ENCODE measurements at places on chromosomes 12 and 14. TPM values are rescaled to one million over a fixed set of nuclear protein-coding genes. Genes with fewer than 3 reads are reported as not detected.

EML5 gene
- 30.3 TPM for total RNA-seq

ITPK1 gene
- 24.3 TPM for total RNA-seq

SLC17A8 gene
- total RNA-seq: 1.2 TPM

CPNE6 gene
- 10.8 TPM for total RNA-seq

MANSC4 gene
- total RNA-seq: 0.47 TPM

SLC7A7 gene
- total RNA-seq: 3.3 TPM

LRRC10 gene
- not detected for total RNA-seq

RASSF8 gene
- total RNA-seq: 22.5 TPM

TAS2R13 gene
- 8.3 TPM for total RNA-seq

SLC6A15 gene
- 119 TPM for total RNA-seq

LRP1 gene
- 65.4 TPM for total RNA-seq

Measured in occipital lobe (tissue), 3 donors.